GM03348 (cell line): ENCODE measurements at places on chromosomes 2 and 18.
A peak's percentile ranks its signal among the peaks of the same experiment; 100 is the strongest.

DNA sequence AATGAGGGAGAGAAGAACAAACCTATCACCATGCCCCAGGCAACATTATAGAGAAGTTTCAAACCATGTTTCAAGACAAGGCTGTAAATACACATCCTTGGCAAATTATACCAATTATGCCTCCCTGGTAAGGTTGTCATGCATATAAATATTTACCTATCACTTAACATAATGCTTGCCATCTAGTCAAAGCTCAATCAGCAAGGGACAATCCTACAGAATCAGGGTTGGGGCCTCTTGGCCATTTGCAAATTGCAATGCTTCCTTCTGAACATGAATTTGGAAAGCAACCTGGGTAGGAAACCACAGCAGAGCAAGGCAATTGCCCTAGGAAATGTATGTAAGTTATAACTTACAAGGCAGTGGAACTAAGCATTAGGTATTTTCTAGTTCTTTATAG is 907.2 kb upstream of the CDH2 start:
- DNase-seq: no peak

- no peak for DNase-seq
Observed at GRCh38 chr2:8462899-8463648, 218.8 kb upstream of the ID2 start.

GRCh38 chr18:74840492-74841167 is 243.0 kb downstream of the ZNF407 start:
- peak; percentile 36 for DNase-seq

DNA sequence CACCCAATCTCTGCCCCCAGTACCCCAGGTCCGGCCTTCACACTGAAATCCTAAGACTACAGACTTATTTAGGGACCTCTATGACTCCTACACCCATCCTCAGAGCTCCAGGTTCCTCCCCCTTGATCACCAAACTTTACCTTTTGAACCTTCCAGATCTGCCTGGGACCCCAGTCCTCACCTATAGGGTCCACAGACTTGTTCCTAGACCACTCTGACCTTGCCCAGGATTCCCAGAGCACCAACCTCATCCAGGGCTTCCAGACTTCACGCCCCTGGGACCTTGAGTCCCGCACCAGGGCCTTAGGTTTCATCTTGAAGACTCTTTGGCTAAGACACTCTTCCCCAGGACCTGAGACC is 462 bp downstream of the CHCHD5 start:
- no peak for DNase-seq

GRCh38 chr18:77223221-77223639 is 26.4 kb upstream of the GALR1 start:
- DNase-seq: no peak

GRCh38 chr2:141063406-141063805 is 1067.4 kb downstream of the LRP1B start:
- DNase-seq: no peak

DNA sequence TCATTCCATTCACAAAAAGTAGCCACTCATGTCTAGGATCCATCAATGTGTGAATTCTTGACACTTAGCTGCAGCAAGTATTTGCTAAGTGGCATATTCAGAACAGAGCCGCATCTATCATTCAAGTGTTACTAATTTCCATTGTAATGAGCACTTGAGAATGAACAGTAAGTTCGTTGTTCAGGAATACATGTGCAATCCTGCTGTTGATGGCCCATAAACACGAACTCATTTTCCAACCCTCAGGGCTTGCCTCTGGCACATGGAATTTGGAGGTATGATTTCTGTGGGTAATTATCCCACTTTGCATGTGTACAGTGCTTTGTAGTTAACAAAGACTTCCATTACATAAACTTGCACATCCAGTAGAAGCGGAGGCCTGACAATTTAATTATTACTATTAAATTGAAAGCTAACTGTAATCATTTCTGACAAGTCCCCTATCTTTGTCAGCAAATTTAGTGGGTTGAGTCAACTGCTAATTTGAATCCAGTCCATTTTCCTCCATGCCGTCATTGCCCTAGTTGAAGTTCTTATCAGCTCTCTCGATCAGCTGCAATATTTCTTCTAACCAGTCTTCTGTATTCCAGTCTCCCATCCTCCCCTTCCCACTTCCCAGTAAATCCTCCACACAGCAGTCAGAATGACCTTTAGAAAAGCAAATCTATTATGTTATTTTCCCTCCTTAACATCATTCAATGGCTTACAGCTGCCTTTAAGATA is 116.0 kb upstream of the AQP4 start:
- no peak for DNase-seq

DNA sequence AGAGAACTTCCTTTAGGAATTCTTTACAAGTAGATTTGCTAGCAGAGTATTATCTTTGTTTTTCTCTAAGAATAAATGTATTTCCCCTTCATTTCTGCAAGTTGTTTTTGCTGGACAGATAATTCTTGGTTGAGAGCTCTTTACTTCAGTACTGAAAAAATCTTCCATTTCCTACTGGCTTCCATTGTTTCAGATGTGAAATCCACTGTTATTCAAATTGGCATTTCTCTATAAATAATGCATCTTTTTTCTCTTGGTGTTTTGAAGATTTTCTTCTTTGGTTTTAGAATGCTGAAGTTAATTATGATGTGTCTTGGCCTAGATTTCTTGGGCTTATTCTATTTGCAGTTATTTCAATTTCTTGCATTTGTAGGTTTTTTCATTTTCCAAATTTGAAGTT is 270.0 kb upstream of the GYPC start:
- no peak for DNase-seq

- DNase-seq: no peak
Observed at GRCh38 chr2:105397953-105398335, 907 bp downstream of the FHL2 start.

DNA sequence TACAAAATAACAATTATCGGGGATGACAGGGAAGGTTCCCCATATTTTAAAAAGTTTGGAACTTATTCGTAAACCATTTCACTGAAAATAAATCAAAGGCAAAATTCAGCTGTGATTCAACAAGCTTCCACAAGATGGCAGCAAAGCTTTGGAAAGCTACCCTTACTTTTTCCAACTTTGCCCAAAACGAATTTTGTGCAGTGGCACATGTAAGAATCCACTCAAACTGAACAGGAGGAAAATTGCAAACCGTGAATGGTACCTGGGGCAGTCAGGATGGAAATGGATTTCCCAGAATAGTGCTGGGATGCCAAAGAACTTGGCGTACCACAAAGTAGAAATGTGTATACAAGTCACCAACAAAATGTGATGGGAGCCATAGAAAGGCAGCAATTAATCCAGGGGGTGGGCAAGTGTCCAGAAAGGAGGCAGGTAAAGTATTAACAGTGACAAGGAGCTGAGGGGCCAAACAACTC is 10.7 kb downstream of the RPL31 start:
- peak; percentile 52 for DNase-seq

DNA sequence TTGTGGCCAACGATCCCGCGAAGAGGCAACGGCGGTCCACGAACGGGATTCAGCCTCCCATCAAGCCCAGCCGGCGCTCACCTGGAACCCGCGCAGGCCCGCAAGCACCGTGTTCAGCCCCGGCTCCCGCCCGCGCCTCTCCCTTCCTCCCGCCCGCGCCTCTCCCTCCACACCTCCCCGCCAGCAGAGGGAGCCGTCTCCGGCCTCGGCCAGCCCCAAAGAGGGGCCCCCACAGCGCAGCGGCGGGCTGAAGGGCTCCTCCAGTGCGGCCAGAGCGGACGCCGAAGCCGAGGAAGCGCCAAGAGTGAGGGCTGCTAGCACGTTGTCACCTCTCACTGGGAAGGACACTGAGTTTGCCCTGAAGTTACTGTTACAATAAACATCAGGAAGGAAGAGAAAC is 55.3 kb upstream of the LAPTM4A start:
- DNase-seq: no peak

DNA sequence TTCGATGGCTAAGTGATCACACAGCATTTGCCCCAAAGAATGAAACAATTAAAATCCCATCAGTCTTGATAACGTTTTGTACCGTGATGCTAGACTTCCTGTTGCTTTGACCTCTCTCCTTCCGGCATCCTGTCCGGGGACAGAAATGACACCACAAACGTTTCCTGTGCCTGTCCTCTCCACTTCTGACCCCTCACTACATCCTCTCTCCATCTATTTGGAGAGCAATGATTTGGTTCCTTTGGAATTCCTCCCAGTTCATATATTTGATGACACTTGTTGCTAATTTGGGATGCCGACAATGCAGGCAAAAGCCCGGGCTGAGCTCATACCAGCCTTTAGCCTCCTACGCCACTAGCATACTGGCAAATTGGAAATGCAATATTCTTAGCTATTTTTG is 151.2 kb upstream of the CCDC68 start:
- no peak for DNase-seq

DNA sequence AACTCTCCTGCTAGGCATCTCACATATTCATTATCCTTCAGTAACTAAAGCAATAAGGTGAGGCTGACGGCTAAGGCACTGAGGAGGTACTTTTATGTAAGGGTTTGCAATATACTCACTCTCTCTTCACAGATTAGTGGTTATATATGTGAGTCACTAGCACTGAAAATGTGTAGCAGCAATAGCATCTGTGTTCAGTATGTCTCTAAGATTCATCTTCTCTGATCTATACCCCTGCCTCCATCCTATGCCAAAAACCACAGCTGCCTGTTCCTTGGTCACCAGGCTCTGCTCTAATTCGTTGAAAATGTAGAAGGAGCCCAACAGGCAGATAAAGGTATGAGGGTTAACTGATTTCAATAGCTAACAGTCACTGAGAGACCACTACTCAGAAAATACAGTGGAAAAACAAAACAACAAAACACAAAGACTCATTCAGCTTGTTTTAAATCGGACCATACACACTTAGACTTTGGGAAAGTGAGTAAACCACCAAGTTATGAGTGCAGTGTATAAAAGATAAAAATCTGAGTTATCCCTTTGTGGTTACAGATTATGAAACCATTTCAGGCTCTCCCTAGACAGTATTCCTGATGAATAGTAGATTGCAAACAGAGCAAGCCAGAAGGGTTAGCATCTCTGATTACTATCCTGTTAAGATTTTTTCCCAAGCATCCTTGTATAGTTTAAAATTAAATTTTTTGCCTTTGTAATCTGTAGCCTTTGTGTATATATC is 75.3 kb upstream of the CYP26B1 start:
- peak; percentile 65 for DNase-seq

GRCh38 chr2:186422226-186422625 is 63.8 kb upstream of the ZC3H15 start:
- peak; percentile 81 for DNase-seq

GRCh38 chr18:29311580-29311979 is 1134.7 kb upstream of the CDH2 start:
- DNase-seq: no peak

DNA sequence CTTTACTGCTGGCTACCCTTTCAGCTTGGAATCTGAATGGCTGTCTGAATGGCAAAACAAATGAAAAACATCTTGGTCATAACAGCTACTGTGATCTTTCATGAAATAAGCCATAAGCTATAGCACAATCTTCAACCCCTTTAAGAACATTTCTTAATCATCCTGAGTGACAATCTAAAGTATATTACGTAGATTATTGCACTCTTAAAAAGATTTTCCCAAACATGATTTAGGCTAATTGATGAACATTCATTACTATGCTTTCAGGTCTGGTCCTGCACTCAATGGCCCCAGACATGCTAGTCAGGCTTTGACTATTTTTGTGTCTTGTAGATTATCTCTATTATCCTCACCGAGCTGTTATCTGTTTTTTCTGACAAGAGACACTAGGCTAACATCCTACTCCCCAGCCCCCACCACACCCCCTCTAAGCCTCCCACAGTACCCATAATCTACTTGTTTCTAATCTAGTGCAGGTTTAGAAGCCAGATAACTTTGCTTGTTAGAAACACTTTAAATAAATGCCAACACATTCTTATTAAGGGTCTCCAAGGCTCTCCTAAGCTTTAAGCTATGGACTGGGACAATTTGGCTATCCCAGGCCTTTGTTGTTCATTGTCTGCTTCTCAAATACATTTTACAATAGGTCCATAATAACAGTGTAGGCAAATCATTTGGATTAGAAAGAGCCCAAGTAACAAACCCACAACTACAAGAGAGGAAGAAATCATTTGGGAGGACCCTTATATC is 4.2 kb downstream of the SMAD2 start:
- no peak for DNase-seq

DNA sequence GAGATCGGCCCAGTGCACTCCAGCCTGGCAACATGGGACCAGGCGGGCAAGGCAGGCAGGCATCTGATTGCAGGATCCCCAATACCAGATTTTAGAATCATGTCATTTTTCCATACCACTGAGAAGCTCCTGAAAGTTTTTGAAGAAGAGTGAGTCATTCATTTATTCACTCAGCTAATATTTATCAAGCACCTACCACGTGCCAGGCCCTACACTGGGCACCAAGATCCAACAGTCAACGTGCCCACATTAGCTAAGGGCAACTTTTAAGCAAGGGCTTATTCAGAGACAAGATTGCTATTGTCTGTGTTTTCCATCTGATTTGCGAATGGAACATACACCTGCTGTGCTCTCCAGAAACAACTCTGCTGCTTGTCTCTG is 126.8 kb upstream of the LGALSL start:
- no peak for DNase-seq
